Tibial nerve (tissue), 4 donors: ENCODE measurements at places on chromosomes 6 and 20.
A peak's percentile ranks its signal among the peaks of the same experiment; 100 is the strongest.

DNA sequence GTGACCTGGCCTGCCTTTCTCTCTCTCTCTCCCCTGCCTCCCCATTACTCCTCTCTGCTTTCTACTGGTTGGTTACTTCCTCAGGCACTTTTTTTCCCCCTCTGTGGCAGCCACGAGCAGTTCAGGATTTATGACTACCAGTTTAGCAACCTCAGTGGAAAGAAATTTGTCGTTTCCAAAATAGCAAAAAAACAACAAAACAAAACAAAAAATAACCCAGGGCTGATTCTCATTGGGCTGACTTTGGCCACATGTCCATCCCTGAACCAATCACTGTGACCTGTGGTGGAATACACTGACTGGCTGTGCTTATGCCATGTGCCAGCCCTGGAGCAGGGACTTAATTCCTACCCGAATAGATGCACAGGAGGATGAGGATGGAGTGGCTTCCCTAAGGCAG, 137.4 kb downstream of the TFAP2C start:
- DNase-seq: no peak

DNA sequence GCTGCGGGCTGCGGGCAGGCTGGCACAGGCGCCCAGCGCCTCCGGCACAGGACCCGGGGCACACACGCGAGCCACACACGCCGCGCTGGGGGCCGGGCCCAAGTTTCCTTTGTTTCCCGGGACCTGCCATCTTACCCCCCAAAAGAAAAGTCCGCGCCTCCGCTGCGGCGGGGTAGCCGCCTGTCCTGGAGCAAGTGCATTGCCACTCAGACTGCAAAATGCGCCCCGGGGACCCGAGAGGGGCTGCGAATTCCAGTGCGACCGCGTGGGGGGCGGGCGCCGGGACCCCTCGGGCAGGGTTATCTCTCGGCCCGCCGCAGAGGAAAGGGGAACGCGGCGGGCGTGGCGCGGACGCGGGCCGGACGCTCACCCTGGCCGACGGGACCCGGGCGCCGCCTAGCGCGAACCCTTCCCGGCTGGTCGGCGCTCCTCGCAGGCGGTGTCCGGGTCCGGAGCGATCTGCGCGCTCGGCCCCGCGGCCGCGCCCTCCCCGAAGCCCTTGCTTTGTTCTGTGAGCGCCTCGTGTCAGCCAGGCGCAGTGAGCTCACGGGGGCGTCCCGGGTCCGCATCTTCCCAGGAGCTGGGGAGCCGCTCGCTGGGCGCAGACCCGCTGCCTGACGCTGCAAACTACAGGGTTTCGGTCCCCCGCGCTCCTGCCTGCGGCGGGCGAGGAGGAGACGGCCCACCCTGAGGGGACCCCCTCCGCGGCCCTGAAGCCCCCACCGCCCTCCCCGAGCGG, 639 bp upstream of the CD24 start:
- DNase-seq: no peak

DNA sequence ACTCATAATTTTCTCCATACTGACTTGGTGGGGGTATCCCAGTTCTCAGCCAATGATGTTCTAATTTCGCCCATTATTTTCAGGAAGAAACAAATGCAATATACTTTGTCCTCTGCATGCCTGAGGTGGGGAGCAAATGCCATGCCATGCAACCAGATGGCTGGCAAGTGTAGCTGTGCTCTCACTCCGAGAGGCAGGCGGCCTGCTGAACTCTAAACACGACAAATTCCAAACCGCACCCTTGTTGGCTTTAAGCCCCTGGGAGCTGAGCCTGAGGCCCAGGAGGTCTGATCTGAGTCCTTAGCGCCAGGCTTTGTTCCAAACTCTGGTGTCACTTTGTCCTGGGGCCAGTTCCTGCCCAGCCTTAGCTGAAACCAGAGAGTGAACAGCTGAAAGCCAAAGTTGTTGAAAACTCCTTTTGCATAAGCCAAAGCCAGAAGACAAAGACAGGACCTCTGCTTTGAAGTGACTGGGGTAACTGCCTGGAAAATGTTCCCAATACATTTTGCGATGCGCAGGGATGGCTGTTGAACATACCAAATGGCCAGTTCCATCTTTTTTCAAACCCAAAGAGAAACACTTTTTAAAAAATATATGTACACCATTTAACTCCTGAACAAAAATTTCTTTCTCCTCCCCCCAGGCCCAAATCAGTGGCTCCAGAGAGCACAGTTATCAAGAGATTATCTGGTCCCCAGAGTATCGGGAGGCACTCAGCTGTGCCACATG, 46.2 kb downstream of the TTI1 start:
- DNase-seq: peak; percentile 7

- DNase-seq: peak; percentile 57
Measured at GRCh38 chr6:112281821-112282615, 27.7 kb upstream of the LAMA4 start.

DNA sequence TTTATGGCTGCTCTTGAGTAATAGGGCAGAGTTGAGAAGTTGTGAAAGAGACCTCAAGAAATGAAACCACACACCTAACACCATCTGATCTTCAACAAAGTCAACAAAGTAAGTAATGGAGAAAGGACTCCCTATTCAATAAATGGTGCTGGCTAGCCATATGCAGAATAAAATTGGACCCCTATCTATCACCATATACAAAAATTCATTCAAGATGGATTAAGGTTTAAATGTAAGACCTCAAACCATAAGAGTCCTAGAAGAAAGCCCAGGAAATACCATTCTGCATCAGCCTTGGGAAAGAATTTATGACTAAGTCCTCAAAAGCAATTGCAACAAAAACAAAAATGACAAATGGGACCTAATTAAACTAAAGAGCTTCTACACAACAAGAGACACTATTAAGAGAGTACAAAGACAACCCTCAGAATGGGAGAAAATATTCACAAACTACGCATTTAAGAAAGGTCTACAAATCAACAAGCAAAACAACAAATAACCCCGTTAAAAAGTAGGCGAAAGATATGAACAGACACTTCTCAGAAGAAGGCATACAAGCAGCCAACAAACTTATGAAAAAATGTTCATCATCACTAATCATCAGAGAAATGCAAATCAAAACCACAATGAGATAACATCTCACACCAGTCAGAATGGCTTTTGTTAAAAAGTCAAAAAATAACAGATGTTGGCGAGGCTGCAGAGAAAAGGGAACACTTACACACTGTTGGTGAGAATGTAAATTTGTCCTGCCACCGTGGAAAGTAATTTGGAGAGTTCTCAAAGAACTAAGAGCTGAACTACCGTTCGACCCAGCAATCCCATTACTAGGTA, 4.0 kb downstream of the MAP3K5 start:
- no peak for DNase-seq

DNA sequence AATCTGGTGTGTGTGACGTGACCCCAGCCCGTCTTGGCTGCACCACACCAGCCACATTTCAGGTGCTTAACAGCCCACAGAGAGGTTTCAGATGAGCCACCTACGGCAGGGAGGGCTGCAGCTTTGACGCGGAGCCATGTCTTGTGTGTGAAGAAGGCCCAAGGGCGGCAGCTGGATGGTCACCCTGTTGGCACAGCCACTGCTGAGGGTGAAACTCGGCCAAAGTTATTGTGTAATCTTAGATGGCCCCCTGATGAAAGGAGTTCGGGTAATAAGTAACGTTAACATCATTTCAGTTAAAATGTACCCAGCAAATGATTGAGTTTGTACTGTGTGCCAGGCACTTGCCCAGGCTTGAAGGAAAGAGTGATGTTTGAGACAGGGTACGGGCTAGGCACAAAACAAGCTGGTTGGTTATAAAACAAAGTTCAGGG, 97.2 kb downstream of the SSR1 start:
- no peak for DNase-seq

- DNase-seq: no peak
Measured at GRCh38 chr20:44028003-44028730, 113.5 kb downstream of the TOX2 start.

GRCh38 chr6:113967777-113968176, 3.2 kb downstream of the HDAC2 start:
- DNase-seq: no peak

DNA sequence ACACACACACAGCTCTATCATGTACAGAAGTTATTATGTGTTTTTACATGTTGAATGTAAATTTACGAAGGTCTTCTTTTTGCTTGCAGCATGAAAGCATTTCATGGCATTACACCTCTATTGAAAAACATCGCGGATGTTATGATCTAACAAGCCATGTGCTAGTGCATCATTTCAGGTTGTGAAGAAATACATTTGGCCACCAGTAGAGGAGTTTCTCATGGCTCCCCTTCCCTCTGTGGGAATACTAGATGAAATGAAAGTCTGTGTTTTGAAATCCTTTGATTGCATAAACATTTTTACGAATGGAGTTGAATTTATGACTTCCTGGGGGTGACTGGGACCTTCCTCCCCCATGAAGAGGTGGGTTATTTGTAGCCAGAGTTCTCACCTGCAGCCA, 17.7 kb downstream of the MAS1 start:
- DNase-seq: no peak

DNA sequence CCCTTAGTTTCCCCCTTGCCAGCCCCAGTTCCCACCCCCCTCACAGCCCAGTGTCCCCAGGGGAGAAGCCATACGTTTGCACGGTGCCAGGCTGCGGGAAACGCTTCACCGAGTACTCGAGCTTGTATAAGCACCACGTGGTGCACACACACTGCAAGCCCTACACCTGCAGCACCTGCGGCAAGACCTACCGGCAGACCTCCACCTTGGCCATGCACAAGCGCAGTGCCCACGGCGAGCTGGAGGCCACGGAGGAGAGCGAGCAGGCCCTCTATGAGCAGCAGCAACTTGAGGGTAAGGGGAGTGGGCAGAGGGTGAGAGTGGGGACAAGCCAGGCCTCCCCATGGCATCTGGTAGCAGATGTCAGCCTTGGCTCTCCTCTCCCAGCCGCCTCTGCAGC, 5.1 kb upstream of the DEF6 start:
- DNase-seq: no peak

- DNase-seq: no peak
Measured at GRCh38 chr6:10266061-10266460, 148.8 kb downstream of the TFAP2A start.

DNA sequence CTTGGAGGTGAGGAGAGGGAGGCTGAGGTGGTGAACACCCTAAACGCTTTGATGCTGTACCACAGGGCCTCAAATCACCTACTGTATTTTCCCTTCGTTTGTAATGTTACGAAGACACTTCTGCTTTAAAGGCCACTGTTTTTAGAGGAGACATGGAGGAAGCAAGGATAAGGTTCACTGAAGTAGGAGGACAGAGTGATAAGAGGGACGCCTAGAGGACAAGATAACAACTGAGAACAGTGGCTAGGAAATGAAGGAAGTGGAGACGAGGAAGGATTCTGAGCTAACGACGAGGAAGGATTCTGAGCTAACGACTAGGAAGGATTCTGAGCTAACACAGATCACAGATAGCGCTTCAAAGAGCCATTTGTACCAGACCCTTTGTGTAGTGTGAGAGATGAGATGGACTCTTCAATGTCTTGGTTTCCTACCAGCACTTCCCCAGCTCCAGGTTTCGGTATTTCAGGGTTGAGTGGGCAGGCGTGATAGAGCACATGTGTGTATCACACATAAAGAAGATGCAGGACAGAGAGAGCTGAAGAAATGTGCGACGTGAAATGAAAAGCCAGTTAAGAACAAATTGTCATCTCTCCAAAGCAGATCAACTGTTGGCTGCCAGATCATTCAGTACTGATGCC, 7.5 kb downstream of the SF3B5 start:
- DNase-seq: no peak

DNA sequence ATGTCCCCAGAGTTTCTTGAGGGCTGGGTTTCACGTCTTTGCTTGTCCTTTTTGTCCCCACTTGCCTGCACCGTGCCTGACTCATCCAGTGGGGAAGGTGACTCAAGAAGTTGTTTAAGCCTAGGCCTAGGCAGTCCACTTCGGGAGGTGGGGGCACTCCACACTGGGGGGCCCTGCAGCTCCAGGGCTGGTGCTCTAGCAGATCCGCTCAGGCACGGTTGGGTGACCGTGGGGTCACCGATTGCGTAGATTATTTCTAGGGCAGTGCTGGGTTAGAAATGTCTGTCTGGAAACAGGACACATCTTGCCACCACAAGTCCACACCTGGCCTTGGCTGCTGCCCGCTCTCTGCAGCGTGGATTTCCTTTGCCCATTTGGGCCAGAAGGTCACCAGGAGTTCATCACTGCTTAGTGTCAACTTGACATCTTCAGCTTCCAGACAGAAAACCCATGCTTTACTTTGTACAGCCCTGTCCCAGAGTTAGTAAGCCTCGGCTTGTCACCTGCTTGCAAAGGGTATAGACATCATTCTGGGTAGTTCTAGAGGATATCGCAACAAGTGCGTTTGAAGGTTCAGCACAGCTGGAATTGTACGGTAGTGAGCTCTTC, 13.6 kb upstream of the C20orf144 start:
- no peak for DNase-seq

DNA sequence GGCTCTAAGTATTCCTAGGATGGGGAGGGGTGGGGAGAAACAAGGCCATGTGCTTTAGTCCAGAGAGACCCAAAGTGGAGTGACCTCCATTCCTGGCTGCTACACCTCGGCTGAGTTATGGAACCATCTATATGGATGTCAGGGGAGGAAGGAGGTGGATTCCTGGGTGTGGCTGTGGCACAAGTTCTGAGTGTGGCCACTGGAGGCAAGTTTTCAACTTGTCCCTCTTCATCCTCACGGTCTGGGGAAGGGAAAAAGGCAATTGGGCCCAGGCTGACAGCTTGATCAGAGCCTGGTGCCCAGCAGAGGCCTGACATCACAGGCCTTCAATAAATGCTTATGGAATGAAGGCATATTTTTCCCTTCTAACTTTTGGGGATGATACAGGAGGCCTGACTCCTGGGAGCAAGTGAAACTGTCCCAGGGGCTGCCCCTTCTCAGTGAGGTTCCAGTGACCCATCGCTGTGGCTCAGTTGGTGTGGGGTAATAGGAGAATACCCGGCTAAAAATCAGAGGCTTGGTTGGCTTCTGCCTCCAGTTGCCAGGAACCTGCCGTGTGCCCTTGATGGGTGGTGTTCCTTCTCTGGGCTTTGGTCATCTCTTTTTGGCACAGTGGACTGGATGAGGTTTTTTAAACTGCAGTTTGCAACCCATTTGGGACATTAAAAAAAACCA, 1.8 kb upstream of the ITPR3 start:
- no peak for DNase-seq

DNA sequence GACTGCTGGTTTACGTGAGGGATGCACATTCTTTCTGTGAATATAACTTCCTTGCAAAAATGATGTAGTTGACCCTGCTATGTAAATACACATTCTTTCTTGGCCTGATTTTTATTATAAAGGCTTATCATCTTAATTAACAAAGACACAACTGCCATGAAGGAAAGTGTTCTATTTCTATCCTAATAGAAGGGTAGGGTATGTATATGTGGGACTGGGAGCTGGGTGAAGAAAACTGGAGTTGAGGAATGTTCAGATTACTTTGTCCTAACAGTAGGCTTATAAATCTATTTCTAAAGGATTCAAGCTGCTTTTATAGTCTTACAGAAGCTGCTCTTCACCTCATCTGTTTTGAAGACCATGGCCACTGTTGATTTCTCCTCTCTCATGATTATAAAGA, 76.5 kb upstream of the RGS17 start:
- DNase-seq: no peak

GRCh38 chr6:134480593-134480992, 162.7 kb upstream of the SGK1 start:
- DNase-seq: no peak

DNA sequence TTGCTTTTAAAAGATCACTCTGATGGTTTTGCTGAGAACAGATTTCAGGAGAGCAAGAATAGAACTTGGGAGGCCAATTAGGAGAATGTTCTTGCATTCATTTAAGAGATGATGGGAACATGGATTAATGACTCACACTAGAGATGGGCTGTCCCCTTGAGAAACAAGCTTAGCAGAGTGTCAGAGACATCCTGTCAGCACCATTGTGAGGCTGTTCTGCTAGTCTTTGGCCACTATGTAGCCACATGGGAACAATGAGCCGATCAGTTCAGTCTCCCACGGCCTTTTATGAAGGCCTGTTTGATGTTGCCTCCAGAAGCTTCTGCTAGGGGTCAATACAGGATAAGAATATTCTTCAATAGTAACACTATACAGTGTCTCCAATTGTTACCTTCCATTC, 113.0 kb upstream of the EYA4 start:
- DNase-seq: no peak
